HAP-1 (cell line): ENCODE measurements at places on chromosomes 4 and X.

DNA sequence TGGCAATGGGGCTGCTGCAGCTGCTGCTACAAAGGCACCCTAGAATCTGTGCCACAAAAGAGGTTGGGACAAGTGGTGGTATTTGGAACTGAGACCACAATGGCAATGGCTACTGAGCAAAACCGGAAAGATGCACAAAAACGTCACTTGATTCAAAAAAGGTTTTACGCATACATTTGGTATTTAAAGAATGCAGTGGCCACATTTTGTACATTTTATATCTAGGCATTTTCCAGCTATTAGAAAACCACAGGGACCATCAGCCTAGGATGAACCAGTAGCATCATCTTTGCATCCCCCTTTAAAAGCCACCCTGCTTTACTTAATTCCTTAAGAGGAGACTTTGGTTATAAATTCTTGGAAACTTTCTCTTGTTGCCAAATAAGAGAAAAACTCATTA, 104.8 kb upstream of the CXCL13 start:
- no peak for DNase-seq

DNA sequence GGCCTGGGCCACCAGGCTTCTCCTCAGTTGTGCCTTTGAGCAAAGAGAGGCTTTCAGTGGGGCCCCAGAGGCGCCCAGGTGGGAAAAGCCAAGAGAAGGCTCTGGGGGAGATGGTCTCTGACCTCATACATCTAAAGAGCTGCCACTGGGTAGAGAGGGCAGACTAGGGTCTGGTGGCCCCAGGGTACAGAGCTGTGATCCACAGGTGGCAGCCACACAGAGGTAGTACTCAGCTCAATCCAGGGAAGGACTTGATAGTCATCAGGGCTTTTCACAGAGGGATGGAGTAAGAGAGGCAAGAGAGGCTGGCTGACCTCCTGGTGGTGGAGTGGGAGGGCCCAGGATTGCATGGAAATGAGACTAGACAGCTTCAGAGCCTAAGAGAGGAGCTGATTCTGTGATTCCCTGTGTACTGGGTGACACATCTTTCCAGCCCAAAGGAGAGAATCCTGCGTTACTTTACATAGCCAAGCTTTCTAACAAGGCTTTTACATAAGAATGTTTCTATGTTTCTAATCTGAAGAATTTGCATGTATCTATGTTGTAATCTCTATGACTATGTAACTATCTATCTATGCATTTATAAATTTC, 53.2 kb upstream of the PJA1 start:
- DNase-seq, result no peak

- DNase-seq, result no peak
Observed at GRCh38 chrX:70132877-70133302, 357 bp upstream of the IGBP1 start.

GRCh38 chrX:1419545-1420355, 27.8 kb upstream of the SLC25A6 start:
- no peak for DNase-seq
